Adrenal gland (tissue), 19 donors: ENCODE measurements at places on chromosomes 2 and 18. TPM values are rescaled to one million over a fixed set of nuclear protein-coding genes. Genes with fewer than 3 reads are reported as not detected.

GRCh38 chr2:85889627-85890281 is 964 bp upstream of the ST3GAL5 start:
- H3K27me3 ChIP-seq, result no peaks in the 10 kb centered on the region
- DNase-seq, result peak; percentile 78
- peak overlapping the region; percentile 86 for H3K27ac ChIP-seq
- H3K36me3 ChIP-seq, result no peaks in the 10 kb centered on the region

SCN3A gene
- 1.2 TPM for total RNA-seq

DNA sequence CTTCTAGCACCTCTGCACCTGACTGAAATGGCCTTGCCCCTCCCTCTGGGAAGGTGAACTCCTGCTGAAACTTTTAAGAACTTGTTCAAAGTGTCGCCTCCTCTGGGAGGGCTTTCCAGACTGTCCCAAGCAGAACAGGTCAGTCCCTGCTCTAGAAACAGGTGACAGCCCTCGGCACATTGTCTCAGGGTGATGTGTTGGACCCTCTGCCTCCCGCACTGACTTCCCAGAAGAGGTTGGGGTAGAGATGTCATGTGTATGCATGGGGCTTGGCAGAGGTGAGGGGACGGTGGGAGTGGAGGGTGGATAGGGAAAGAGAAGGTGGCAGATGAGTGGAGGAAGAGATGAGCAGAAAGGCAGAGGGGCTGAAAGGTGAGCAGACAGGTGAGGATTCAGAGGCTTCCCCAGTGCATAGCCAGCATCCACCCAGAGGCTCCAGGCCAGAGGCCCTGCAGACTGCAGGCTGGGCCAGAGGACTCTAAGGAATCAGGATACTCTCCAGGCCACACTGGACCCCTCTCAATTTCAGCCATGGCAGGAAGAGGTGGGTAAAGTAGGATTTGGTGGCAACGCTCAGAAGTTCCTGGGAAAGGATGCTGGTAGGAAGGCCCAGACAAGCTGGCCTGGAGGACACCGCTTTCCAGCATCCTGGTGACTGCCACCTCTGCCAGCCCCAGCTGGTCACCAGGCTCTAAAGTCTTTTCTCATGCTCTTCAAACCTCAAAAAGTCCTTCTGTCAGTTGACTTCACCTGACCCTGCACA is 24.8 kb upstream of the TNS1 start:
- H3K27ac ChIP-seq, result no peak overlapping the region
- no peaks in the 10 kb centered on the region for H3K27me3 ChIP-seq

- DNase-seq, result no peak
- H3K4me3 ChIP-seq, result no peak overlapping the region
- no peak overlapping the region for H3K27ac ChIP-seq
- H3K4me1 ChIP-seq, result no peaks in the 10 kb centered on the region
- H3K27me3 ChIP-seq, result no peaks in the 10 kb centered on the region
Measured at GRCh38 chr2:10982931-10983701, 71.4 kb downstream of the KCNF1 start.

CCT7 gene
- total RNA-seq, result 339 TPM

GRCh38 chr2:99727199-99727598 is 237.4 kb upstream of the REV1 start:
- no peak for DNase-seq
- no peak overlapping the region for H3K4me3 ChIP-seq
- H3K27ac ChIP-seq, result no peak overlapping the region
- peaks cover 5% of the 10 kb centered on the region for H3K4me1 ChIP-seq
- no peaks in the 10 kb centered on the region for H3K36me3 ChIP-seq

PLEKHH2 gene
- total RNA-seq, result 1.9 TPM

DNA sequence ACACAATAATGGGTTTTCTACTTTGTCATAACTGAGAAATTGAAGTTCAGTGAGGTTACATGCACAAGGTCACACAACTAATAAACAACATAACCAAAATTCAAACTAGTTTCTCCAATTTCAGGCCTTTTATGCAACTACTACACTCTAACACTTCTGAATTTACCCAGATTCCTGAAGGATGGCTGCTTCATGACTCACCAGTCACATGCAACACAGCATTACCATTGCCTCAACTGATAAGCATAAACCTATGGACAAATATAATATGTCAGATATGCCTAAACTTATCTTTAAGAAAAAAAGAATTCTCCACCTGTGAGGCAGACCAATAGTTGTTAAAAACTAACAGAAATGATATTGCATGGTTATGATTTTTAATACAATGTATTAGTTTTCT is 586.5 kb upstream of the SLC8A1 start:
- no peaks in the 10 kb centered on the region for H3K36me3 ChIP-seq
- H3K27me3 ChIP-seq, result no peaks in the 10 kb centered on the region
- H3K4me1 ChIP-seq, result no peaks in the 10 kb centered on the region
- H3K27ac ChIP-seq, result no peak overlapping the region
- no peak for DNase-seq
- no peak overlapping the region for H3K4me3 ChIP-seq

KATNAL2 gene
- 4.5 TPM for total RNA-seq

IL1F10 gene
- not detected for total RNA-seq

DNA sequence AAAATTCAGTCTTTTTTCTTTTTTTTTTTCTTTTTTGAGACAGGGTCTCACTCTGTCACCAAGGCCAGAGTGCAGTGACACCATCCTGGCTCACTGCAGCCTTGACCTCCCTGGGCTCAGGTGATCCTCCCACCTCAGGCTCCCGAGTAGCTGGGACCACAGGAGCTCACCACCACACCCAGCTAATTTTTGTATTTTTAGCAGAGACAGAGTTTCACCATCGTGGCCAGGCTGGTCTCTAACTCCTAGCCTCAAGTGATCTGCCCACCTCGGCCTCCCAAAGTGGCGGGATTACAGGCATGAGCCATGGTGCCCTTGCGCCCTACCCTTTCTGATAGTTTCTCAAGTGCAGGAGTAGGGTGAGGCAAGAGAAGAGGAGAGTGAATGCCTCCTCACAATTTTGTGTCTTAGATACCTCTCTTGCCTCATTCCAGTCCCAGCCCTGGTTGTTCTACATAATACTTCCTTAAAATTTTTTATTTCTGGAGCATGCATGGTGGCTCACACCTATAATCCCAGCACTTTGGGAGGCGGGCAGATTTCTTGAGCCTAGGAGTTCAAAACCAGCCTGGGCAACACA is 68.2 kb upstream of the CAB39 start:
- H3K4me1 ChIP-seq, result no peaks in the 10 kb centered on the region
- no peaks in the 10 kb centered on the region for H3K36me3 ChIP-seq
- H3K27ac ChIP-seq, result peak overlapping the region; percentile 29
- H3K27me3 ChIP-seq, result no peaks in the 10 kb centered on the region
- no peak for DNase-seq

DNA sequence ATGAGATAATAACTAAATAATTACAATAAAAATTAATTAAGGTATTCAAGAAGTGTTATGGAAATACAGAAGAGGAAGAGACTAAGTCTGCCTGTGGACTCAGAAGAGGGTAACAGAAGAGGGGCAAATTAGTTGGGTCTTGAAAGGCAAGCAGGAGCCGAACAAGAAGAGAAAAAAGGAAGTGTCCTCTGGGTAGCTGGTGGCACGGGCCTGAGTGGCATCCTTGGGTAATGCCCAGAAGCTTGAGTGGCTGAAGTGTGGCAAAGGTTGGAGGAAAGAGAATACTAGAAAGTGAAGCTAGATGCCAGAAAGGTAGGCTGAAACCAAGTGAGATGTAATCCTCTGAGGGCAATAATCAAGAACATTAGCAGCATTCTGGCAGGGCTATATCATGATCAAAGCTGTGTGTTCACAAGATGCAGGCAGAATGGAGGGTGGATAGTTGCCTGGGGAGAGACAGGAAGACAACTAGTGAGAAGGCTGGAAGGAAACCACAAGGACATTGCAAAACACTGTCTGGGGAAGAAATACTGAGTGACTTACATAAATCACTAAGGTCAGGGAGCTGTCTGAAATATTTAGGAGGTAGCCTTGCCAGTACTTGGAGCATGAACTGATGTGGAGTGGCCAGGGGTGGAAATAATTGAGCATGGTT is 16.2 kb downstream of the DOCK10 start:
- H3K27me3 ChIP-seq, result no peaks in the 10 kb centered on the region
- H3K4me1 ChIP-seq, result peaks cover 6% of the 10 kb centered on the region
- no peak overlapping the region for H3K4me3 ChIP-seq

CXCR1 gene
- 0.14 TPM for total RNA-seq

REEP1 gene
- 4.0 TPM for total RNA-seq

DNA sequence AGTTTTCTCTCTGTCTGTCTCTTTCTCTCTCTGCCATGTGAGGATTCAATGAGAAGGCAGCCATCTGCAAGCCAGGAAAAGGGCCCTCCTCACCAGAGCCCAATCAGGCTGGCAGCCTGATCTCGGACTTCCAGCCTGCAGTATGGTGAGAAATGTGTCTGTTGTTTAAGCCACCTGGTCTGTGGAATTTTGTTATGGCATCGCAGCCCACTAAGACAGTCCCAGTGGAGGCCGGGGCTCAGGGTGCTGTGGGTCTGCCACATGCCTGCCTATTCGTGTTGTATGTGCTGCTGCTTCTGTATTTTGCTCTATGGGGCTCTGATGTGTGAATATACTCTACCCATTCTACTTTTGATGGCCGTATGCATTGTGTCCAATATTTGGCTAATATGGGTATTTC is 139.0 kb upstream of the HS6ST1 start:
- no peak overlapping the region for H3K27ac ChIP-seq
- H3K4me3 ChIP-seq, result no peak overlapping the region
- H3K36me3 ChIP-seq, result no peaks in the 10 kb centered on the region

GRCh38 chr2:161020437-161020836 is 139.8 kb upstream of the TANK start:
- H3K27me3 ChIP-seq, result no peaks in the 10 kb centered on the region
- H3K4me1 ChIP-seq, result no peaks in the 10 kb centered on the region

SLC16A14 gene
- 9.5 TPM for total RNA-seq
